Activated naive CD4-positive, alpha-beta T cell treated with anti-CD3 and anti-CD28 coated beads, Interleukin-2, amount 50 U/mL, for 16 hours (primary cell): ENCODE measurements at places on chromosomes 3 and 15.

GRCh38 chr3:70065696-70066253 is 66.2 kb downstream of the SAMMSON start:
- DNase-seq: no peak

- DNase-seq: no peak
These were observed 161.3 kb downstream of the AKAP13 start for GRCh38 chr15:85541744-85542143.

DNA sequence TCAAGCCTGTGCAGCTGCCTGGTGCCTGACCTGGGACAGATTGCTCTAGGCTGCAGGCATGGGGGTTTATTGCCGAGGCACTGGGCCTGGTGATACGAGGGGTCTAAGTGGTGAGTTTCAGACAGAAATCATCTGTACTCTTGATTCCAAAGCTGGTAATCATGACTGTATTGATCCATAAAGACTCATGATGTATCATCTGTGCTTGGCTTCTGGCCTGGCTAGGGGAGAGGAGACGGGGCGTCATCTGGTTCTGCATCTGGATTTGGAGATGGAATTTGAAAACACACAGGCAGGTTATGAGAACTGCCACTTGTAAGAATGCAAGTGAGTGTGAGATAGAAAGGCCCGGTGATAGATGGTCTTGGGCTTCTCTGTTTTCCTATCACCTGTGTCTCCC is 337.4 kb upstream of the C2CD4B start:
- no peak for DNase-seq

DNA sequence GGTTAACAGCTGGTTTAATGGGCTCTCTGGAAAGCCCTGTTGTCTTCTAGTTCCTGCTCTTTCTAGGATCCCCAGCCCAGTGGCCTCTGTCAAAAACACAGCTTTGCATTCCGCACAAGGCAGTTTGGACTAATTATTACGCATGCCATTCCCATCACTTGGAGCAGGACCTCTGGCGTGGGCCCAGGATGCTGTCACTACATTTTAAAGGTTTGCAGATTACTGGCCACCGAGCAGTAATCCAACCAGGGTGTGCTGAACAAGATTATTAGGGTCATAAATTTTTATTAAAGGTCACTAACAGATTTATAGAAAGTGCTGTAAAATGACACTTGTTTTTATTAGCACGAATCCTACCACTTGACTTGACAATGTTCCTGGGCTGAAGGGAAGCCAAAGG is 143.6 kb upstream of the SLC6A11 start:
- no peak for DNase-seq

GRCh38 chr15:79977431-79978054 is 6.5 kb upstream of the BCL2A1 start:
- no peak for DNase-seq

GRCh38 chr15:55248895-55249294 is 40.7 kb downstream of the RAB27A start:
- no peak for DNase-seq

GRCh38 chr3:136518102-136518501 is 234.1 kb downstream of the STAG1 start:
- no peak for DNase-seq

GRCh38 chr15:58839485-58839884 is 68.4 kb downstream of the MINDY2 start:
- no peak for DNase-seq

- no peak for DNase-seq
These were observed 5.9 kb downstream of the ANKRD63 start for GRCh38 chr15:40276927-40277326.
